Neuronal stem cell (in vitro differentiated cells): ENCODE measurements at places on chromosomes 4 and X.
A peak's percentile ranks its signal among the peaks of the same experiment; 100 is the strongest.

DNA sequence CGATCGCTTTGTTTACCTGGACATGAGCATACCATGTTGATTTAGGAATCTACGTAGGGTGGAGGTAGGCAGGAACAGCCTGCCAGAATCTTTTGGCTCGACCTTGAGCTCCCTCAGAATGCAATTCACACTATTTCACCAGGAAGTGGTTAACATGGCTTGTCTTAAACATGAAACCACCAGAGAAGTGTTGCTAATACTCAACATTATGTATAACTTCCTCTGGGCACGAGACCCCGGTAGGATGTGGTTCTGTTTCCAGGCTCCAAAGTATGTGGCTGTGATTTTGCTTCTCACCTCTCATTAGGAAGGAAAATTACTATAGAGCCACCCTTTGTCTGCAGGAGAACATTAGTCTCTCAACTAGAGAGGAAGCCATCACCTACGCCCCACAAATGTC lies 59.0 kb upstream of the VCX3B start:
- DNase-seq = no peak

DNA sequence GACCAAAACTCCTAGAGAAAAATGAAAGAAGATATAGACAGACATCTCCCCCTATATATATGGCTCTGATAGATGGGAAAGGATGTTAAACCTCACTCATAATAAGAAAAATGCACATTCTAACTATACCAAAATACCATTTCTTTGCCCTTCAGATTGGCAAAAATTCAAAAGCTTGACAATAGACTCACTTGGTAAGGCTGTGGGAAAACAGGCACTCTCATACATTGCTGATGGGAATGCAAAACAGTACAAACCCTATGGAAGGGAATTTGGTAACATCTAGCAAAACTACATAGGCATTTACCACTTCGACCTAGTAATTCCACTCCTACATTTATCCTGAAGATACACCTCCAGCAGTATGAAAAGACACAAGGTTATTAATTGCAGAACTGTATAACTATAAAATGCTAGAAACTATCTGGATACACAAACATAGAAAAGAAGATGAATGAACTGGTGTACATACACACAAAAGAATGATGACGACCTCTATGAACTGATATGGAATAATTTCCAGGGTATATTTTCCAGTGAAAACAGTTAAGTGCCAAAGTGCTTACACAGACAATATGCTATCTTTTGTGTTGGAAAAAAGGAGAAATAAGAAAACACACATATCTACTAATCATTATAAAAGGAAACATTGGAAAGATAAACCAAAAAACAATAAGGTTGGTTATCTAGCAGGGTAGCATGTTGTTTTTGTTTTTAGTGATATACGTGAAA lies 48.5 kb downstream of the WDFY3 start:
- no peak for DNase-seq

GRCh38 chr4:46442963-46443362 lies 53.0 kb upstream of the GABRA2 start:
- no peak for DNase-seq

DNA sequence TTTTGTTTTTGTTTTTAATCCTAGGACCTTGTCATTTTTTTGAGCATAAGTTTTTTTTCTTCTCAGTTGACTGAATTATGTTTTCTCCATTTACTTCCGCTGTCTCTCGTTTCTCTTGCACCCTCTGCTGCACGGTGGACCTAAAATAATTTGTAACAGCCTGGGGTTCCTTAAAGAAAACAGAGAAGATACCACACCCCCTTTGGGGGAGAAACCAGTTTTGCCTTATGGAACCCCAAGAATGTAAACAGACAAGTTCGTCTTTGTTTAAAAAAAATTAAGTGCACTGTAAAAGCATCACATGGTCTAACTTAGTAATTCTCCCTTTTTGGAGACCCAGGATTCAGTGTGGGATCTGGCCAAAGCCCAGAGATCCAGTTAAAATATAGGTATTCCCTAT lies 32.8 kb upstream of the MAGEA4 start:
- DNase-seq = no peak

DNA sequence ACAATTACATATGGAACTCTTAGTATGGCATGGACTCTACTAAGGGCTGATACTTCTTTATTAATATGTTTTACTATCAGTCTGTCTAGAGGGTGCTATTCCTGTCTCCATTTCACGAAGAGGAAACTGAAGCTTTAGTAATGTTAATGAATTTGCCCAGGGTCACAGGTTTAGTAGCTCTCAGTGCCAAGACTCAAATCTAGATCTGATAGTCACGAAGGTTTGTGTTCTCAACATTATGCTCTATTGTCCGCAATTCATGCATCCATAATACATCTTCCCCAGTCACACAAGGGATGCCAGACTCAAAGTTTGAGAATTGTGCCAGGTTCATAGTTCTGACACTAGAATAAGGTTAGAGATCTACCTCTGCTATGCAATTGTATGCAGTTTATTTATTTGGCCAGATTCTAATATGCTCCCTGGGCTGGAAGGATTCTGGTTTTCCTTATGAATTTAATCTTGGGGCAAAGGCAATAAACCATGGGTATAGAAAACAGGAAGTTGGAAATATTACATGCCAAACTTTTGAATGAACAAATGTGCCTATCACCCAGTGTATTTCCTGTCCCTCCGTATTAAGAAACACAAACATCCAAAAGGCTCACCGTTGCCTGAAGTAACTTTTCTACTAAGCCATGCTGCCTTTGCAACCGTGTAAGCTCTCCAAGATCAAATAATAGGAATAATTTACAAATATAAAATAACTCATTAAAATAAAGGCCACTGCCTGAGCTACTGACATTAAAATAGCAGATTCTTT lies 478.5 kb downstream of the INPP4B start:
- no peak for DNase-seq

DNA sequence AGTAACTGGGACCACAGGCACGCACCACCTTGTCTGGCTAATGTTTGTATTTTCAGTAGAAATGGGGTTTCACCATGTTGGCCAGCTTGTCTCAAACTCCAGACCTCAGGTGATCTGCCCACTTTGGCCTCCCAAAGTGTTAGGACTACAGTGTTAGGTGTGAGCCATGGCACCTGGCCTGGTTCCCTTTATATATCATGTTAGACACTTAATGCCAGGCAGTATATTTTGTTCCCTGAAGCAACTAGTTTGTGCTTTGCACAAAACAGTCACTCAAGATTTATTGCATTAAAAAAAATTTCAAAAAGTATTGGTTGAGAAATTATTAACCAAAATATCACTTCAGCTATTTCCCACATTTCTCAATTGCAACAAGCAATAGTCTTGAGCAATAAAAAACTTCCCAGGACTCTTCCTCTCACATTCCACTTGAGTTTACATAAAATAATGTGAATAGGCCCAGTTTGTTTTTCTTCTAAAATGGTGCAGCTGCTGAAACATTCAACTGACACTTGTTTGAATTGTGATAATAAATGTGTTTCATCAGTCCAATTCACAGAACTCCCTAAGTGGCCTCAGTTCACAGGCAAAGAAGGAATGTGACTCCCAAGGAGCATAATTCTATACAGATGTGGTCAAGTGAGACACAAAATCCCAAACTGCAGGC lies 22.7 kb downstream of the CXCL1 start:
- no peak for DNase-seq

GRCh38 chr4:184444953-184445309 lies 29.4 kb downstream of the IRF2 start:
- DNase-seq = no peak

DNA sequence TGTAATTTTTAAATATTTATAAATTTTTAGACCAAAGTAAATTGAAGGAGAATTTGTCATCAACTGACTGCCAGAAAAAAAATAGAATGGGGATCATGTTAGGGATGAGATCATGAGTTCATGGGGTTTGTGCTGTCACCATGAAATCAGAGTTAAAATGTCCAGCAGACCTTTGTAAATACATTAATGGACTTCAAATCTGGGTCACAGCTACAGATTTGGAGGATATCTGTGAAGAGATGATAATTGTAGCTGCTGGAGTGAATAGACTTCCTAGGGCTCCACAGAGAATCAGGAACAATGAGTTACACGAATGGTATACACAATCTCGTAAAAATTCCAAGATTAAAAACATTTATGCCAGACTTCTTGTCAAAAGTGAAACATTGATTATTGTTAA lies 6.6 kb downstream of the FSTL5 start:
- no peak for DNase-seq

- DNase-seq = no peak
Observed at GRCh38 chr4:164768516-164768915, 14.6 kb downstream of the SMIM31 start.

DNA sequence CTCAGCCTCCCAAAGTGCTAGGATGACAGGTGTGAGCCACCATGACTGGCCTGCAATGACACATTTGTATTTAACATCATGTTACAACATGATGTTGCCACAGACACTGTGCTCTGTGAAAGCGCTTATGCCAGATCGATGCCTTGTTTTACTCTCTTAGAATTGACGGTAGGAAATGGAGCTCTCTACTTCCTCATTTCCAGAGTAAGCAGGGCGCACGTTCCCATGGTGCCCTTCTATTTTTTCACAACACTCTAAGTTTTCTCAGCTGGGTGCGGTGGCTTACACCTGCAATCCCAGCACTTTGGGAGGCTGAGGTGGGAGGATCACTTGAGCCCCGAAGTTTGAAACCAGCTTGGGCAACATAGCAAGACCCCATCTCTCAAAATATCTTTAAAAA lies 60.7 kb upstream of the DHRSX start:
- DNase-seq = no peak

DNA sequence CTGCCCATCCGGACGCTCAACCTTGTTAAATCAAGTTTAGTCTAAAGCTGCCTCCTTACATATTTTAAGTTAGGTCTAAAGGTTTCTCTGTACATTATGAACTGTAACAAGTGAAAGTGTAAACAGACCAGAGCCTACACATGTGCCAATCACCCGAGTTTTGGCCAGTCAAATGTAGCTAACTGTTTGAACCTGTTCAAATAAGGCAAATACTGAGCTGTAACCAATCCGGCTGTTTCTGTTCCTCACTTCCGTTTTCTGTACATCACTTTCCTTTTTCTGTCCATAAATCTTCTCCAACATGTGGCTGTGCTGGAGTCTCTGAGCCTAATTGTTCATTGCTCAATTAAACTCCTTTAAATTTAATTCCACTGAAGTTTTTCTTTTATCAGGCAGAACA lies 113.3 kb upstream of the SHISA3 start:
- DNase-seq = no peak

DNA sequence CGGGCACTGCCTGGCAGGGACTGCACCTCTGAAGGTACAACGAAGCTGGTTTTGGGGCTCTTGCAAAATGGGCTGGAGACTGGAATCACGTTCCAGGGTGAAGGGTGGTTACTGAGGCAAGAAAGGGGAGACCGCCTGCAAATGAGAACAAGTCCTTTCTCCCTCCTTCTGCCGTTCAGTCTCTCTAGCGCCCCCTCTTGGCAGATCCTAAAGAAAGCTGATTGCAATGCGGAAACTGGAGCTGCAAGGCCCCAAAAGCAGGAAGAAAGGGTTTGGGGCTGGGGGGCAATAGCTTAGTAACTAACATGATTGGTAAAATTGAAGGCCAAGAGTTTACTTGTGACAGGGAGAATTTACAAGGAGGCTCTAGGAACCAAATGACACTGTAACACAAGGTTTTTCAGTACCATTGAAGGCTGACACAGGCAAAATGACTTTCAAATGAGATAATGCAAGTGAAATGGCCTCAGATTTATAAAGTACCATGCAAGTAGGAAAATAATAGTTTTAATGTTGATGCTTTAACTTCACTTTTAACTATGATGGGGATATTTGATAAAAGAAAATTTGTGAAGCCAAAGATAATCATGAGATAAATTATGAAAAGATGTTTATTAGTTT lies 222.7 kb upstream of the HAND2 start:
- peak; percentile 27 for DNase-seq

- no peak for DNase-seq
Observed at GRCh38 chr4:160523231-160523630, 1420.4 kb downstream of the RAPGEF2 start.

DNA sequence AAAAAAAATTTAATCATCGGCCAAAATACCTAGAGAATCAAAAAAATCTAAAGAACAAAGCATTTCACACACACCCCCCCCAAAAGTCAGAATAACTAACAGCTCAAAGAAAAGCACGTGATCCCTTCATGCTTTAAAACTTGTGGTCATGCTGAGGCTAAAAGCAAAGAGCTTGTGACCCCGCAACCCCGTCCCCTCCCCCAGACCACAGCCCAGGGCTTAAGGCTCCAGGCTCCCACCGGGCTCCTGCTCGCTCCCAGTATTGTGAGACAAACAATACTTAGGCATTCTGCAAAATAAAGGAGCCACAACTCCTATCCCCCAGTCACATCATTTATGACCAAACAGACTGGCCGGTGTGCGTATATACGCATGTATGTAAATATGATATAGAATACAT lies 62.1 kb upstream of the CCDC160 start:
- peak; percentile 61 for DNase-seq

DNA sequence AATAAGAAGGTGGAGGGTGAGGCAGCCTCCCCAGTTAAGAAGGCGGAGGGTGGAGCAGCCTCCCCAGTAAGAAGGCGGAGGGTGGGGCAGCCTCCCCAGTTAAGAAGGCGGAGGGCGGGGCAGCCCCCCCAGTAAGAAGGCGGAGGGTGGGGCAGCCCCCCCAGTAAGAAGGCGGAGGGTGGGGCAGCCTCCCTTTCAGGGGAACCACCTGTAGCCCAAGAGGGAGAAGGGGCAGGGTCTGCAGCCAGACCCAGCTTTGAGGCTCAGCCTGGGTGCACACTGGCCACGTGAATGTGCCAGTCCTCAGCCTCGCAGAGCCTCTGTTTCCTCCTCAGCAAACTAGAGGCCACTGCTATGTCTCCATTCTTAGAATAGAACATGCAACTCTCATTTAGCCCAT lies 52.6 kb downstream of the HMX1 start:
- DNase-seq = no peak

- DNase-seq = peak; percentile 56
Observed at GRCh38 chr4:123976285-123976684, 579.7 kb downstream of the SPRY1 start.

GRCh38 chr4:122661176-122662160 lies 40.6 kb upstream of the IL21 start:
- no peak for DNase-seq

DNA sequence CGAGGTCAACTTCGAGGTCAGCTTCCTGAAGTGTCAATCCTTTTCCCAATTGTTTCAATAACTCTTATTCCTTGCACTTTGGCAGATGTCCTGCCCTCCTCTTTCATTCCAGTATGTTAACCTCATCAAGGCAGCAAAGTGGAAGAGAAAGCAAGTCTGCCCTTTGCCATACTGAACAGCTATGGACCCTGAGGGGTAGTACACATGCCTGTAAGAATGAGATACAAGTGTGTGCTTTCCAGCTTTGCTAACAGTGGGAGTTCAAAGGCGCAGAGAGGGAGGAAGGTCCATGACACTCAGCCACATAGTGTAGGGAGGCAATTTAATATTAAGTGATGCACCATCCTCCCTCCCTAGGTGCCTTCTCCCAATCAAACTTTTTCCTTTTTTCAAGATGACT lies 96.4 kb upstream of the ZCCHC13 start:
- no peak for DNase-seq

GRCh38 chr4:10461091-10461849 lies 4.0 kb upstream of the ZNF518B start:
- peak; percentile 65 for DNase-seq
